Left ventricle myocardium inferior (tissue), 1 donor: ENCODE measurements at places on chromosomes 4 and X. TPM values are rescaled to one million over a fixed set of nuclear protein-coding genes. Genes with fewer than 3 reads are reported as not detected.

- DNase-seq = no peak
Measured at GRCh38 chrX:136228839-136229207, 22.4 kb downstream of the MAP7D3 start.

GRCh38 chr4:87445964-87446363 is 23.6 kb downstream of the NUDT9 start:
- no peak for DNase-seq

The MAGEB2 gene
- total RNA-seq = not detected

DNA sequence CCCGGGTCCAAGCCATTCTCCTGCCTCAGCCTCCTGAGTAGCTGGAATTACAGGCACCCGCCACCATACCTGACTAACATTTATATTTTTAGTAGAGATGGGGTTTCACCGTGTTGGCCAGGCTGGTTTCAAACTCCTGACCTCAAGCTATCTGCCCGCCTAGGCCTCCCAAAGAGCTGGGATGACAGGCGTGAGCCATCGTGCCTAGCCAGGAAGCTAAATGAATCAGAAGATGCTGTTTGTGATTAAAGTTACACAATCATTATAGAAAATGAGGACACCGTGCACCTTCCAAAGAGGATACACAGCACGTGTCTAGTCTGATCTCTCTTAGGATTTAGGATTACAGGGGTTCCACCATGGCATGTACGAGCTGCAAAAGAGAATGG is 99.6 kb downstream of the DHRSX start:
- no peak for DNase-seq
